Activated CD4-positive, alpha-beta memory T cell treated with anti-CD3 and anti-CD28 coated beads, Interleukin-2, amount 10 ng/mL, durations not matched to agents 7 days and 5 days (primary cell): ENCODE measurements at places on chromosomes 4 and X.

DNA sequence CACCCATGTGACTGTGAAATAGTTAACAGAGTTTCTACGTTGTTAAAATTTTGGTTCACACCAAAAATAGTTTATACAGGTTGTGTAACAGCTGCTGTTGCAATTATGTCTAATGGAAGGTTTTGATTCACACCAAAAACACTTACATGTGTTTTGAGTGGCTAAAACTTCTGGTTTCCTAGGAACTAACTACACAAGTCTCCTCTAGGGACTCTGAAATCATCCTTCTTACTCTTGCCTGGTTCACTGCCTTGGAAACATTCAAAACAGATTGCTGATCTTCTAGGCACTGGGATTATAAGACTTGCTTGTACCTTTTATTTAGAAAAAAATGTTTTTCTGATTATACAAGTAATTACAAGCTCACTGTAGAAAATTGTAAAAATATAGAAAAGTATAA, 14.9 kb upstream of the MORC4 start:
- DNase-seq, result no peak

DNA sequence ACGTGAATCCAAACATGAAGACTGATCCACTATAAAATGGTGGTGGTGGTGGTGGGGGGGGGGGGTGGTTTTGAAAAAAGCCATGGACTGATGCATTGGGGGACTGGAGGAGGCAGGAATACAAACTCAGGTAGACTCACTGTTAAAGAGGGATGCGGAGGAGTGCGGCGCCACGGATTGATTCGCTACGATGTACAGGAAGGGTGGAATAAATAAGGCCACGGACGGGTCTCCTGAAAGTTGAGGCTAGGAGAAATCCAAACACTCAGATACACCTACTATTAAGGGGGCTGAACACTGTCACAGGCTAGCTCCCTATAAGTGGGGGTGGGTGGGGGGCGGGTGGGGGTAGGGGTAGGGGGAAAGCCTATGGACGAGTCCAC, 591 bp downstream of the ELK1 start:
- DNase-seq, result no peak

GRCh38 chr4:24889991-24890390, 22.9 kb downstream of the CCDC149 start:
- no peak for DNase-seq

DNA sequence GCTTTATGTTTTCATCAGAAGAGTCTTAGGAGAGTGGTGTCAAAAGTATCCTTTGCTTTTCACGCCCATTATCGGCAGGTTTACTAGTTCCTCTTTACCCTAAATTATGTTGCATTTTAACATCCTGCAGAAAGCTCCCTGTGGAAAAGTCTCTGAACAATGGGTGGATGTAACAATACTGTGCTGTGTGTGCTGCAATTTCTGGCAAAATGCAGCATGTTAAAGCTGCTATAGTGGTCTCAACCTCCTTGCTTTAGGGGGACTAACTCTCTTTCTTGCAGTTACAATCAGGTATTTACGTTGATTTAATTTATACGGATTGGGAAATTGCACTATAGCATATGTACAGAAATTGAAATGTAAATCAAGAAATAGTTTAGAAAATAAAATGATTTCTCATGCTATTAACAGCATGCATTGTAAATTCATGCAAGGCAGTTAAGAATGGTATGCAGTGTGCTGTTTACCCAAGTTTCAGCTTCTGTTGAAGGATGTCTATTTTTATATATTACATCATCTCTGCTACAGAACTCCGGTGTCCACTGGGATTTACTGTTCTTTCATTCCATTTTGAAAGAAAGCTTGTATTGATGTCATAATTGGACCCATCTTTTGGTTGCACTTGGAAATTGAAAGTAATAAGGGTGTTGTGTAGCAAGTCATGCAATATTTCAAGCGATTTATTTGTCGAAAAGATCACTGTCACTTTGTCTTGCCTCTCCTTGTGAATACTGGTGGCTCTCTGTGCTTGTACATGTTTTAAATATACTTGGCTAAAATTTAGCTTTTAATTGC, 145.7 kb downstream of the RAPGEF2 start:
- no peak for DNase-seq

- DNase-seq, result no peak
These were observed 28.2 kb downstream of the FAM149A start for GRCh38 chr4:186132577-186133242.

- DNase-seq, result no peak
These were observed 68.5 kb downstream of the UBA6 start for GRCh38 chr4:67632492-67632891.

DNA sequence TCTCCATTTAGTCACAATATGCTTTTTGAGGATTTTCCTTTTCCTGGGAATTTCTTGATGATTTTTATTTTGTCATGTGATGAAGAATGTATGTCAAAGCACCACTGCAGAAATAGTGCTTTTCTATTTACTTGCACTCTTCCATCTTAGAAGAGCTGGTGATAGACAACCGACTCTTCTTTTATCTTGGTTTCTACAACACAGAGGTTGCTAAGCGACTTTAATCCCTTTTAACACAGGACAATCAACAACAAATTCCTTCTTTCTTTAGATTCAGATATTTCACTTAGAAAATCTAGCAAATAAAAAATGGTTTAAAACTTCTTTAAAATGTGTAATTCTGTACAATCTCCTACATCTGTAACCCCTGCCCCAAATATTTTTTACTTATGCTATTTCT, 34.6 kb downstream of the TET2 start:
- no peak for DNase-seq
